Amniotic stem cell (primary cell): ENCODE measurements at places on chromosomes 7 and 10.

GRCh38 chr7:8205537-8205936 is 56.4 kb downstream of the ICA1 start:
- DNase-seq, result no peak

GRCh38 chr10:32680803-32681557 is 235.0 kb downstream of the CCDC7 start:
- DNase-seq, result no peak

GRCh38 chr7:84669177-84669732 is 474.7 kb upstream of the SEMA3A start:
- no peak for DNase-seq

- DNase-seq, result no peak
Measured at GRCh38 chr7:2196381-2197378, 36.1 kb downstream of the MAD1L1 start.

GRCh38 chr10:89466599-89467035 is 52.2 kb downstream of the IFIT5 start:
- no peak for DNase-seq

GRCh38 chr7:37943905-37944736 is 23.7 kb downstream of the EPDR1 start:
- no peak for DNase-seq

- DNase-seq, result peak; percentile 55
Measured at GRCh38 chr7:129958643-129959470, 6.1 kb upstream of the UBE2H start.

DNA sequence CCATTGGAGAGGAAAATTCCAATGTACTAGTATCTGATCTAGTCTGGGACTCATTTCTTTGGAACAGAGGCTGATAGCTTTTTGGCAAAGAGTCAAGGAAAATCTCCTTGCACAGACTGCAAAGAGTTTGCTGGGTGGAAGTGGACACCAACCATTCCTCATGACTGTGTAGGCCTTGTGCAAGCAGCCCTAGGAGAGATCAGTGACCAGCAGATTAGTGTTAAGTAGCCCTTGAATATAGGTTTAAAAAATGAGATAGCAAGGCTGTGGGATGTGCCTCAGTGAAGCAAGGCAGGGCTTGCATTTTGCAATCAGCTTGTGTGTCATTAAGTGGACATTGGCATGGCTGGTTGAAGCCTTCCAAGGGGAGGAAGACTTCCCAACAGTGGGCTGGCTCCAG is 341.6 kb downstream of the PLXNA4 start:
- no peak for DNase-seq

- peak; percentile 83 for DNase-seq
Measured at GRCh38 chr10:21292763-21293517, 232.5 kb downstream of the SKIDA1 start.

DNA sequence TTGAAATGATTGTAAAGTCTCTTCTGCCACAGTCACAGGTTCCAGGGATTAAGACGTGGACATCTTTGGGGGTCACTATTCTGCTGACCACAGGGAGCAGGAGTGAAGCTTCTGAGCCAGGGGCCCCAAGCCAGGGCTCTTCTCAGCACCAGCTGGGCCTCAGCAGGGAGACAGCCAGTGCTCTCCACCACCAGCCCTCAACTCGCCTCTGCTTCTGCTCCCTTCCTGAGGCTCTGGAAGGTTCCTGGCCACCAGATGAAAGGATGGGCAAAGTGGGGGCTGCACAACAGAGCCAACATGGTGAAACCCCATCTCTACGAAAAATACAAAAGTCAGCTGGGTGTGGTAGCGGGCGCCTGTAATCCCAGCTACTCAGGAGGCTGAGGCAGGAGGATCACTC is 11.2 kb upstream of the CRYGN start:
- DNase-seq, result no peak

DNA sequence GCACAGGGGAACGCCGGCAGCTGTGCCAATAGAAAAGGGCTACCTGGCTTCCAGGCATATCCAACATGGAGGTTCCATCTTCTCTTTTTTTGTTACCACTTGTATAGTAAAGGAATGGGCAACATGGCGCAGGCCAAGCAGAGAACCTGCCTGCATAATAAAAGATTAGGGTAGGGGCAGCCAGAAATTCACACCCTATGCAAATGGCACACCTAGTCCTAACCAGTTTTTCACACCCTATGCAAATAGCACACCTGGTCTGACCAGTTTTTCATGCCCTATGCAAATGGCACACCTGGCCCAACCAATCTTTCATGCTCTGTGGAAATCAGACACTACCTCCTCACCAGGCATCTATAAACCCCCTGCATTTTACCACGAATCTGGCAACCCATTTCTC is 369.5 kb downstream of the IPMK start:
- DNase-seq, result no peak

DNA sequence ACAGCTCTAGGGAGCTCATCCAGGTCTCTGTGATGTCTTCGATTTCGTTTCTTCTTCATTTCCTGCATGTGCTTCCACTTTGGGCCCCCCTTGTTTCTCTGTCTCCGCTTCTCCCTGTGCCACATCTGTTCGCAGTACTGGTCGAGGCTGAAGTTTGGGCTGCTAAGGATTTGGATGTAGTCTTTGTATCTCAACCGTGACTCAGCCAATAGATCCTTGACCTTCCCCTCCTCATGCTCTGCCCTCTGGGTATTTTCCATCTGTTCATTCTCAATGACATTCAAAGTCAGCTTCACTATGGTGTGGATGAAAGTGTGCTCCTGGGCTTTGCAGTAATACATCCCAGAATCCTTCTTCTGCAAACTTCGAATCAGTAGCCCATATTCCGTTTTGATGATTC is 187.4 kb downstream of the SEMA3D start:
- no peak for DNase-seq

DNA sequence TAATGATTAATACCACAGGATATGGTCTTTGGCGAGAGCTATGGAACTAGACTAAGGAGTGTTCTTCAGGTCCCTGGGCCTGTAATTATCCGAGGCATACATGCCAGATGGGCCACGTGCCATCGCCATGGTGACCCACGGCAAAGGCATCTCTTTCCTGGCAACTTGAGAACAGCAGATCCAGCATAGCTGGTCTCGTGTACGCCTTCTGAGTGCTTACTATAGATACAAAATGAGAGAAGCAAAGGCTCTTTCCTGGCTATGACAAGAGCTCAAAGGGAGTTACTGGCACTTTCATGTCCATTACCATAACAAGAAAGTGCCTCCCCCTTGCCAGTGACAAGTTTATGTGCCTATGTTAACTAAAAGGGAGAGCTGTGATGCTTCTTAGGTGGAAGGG is 26.0 kb upstream of the GLI3 start:
- no peak for DNase-seq

- no peak for DNase-seq
Measured at GRCh38 chr7:92754919-92755581, 81.3 kb downstream of the CDK6 start.

- DNase-seq, result no peak
Measured at GRCh38 chr10:118033905-118034304, 12.8 kb downstream of the RAB11FIP2 start.

GRCh38 chr10:83522456-83522855 is 616.9 kb upstream of the GHITM start:
- no peak for DNase-seq

DNA sequence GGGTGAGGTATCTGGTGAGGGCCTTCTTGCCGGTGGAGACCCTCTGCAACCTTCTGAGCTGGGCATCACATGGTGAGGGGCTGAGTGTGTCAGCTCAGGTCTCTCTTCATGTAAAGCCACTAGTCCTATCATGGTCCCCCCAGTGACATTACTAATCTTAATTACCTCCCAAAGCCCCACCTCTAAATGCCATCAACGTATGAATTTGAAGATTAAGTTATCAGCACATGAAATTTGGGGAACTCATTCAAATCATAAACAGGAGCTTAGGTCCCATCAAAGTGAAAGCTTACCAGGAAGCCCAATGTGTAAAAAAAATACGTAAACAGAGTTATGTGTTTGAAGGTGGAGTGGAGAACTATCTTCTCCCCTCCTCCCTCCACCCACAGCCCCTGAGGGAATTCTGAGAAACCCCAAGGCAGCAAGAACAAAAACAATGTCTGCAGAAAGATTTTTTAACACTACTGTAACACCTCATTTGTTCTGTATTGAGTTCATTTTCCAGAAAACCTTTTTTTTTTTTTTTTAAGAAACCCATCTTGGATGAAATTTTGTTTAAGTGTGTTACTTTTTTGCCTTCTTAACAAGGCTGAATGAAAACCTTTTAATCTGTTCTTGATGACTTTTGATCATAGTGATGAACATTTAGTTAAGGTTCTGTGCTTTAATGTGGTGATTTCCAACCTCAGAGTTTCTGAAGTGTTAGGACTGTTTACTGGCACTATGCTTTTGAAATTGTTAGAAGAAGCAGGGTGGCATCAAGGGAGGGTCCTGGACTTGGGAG is 19.1 kb upstream of the PCGF5 start:
- no peak for DNase-seq

DNA sequence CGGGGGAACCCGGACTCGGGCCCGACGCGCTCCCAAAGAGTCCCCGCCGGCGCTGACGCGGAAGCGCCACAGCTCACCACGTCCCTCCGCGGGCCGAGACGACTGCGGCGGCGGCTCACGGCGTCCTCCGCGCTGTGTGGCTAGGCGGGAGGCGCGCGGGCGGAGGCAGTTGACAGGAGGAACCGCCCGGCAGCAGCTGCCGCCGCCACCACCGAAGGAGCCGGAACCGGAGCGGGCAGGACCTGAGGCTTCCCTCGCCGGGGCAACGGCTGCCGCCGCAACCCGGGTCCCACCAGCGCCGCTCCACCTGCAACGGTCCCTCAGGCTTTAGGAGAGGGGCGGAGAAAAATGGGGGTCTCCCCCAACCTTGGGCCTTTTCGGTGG is 334 bp downstream of the ZNF800 start:
- DNase-seq, result no peak

- no peak for DNase-seq
Measured at GRCh38 chr10:114683162-114683561, 25.1 kb upstream of the ABLIM1 start.

DNA sequence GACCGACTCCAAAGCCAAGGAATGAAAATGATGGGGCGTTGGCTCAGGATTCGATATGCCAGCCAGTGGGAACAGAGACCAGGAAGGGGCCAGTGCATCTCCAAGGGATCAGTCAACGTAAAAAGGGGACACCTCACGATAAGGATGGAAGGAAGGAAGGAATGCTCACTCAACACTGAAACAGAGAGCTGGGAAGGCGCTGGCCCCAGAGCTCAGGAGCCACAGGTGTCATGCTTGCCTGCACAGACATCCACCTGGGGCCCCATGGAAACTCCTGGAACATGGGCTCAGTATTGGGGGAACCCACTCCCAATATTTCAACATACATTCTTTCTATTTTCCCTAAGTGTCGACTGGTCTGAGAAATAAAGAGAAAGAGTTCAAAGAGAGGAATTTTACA is 5.3 kb downstream of the MMRN2 start:
- DNase-seq, result no peak

GRCh38 chr10:62844280-62845011 is 28.3 kb upstream of the EGR2 start:
- DNase-seq, result no peak

DNA sequence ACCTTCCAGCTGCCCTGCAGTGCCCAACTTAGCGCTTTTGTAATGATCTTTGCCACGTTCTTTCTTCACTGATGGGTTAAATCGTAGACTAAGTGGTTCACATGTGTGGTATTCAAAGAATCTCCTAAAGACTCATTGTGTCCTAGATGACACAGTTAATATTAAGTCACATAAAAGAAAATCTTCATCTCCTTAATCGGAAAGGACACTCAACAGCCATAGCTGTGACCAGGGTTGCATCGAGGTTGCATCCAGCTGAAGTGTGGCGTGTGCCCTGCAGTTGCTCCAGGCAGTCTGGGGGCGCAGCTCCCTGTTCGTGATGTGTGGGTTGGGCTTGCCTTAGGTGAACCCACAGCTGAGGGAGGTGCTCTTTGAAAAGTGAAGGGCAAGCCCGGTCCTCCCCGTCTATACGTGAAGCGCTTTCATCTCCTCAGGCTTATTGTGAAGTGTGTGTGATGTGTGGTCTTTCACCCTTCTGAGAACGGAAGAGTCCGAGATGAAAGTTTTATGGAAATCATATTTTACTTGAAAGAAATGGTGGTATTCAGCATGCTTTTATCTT is 122.7 kb downstream of the TRRAP start:
- DNase-seq, result no peak

- DNase-seq, result no peak
Measured at GRCh38 chr7:154844955-154845354, 158.0 kb downstream of the PAXIP1 start.

DNA sequence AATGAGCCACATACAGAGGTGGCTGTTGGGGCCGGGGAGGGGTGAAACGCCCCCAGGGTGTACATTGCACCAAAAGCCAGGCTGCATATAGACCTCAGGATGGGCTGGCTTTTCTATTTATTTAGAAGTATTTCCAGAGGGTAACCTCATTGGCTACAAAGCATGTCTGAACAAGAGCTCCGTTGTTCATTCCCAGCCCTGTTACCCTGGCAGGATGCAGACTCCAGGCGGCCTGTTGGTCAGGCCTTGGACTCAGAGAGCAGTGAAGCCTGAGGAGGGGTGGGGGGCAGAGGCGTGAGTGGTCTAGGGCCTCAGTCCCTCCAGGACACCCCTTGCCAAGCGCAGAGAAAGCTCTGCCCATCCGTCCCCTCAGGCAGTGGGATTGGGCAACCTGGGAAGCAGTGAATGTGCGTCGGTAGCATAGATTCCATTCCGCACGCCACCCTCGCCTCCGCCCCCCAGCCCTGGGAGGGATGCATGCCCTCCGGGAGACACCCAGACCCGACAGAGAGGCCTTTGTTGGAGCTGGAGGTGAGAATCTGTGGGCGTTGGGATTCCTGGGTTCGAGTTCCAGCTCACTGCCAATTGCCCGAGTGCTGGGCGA is 41.9 kb downstream of the TCF7L2 start:
- DNase-seq, result no peak

- DNase-seq, result no peak
Measured at GRCh38 chr7:70951271-70951962, 180.5 kb upstream of the GALNT17 start.

DNA sequence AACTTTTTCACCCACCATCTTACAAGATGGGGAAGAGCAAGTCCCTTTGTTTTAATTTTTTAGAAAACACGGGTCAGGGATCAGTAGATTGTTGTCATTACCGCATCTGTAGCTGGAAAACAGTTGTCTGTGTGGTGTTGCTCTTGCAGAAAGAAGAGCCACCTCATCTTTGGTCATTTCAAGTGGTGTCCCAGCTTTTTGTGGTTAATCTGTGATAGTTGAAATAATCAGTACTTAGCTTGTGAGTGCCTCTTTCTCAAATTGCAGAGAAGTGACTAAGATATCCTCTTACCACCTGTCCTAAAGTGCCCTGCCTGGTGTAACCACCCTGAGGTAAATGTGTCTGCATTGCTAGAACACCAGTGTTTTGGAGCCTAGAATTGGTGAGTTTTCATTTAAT is 5.5 kb downstream of the PRPF18 start:
- DNase-seq, result no peak

GRCh38 chr10:2509081-2509531 is 558.2 kb upstream of the PFKP start:
- DNase-seq, result no peak

DNA sequence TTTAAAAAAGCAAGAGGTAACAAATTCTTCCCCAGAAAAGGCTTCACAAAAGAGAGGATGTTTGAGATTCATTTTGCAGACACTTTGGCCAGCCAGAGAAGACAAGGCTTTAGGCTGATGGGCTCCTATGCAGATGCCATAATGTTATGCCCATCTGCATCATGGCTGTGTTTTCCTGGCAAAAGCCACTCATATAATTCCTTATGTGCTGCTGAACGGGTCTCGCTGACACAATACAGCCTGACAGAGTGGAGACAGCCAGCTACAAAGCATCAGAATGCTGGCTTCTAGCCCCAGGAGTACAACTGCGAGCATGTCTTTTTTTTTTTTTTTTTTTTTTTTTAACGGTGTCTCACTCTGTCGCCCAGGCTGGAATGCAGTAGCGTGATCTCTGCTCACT is 1157.4 kb upstream of the AUTS2 start:
- no peak for DNase-seq
